ENCODE measurements at places on chromosomes 11 and 22.

GRCh38 chr11:124867700-124868099 lies 2.5 kb downstream of the ROBO3 start:
- no peak for DNase-seq

GRCh38 chr11:126459691-126460281 lies 104.3 kb downstream of the ST3GAL4 start:
- no peak for DNase-seq

DNA sequence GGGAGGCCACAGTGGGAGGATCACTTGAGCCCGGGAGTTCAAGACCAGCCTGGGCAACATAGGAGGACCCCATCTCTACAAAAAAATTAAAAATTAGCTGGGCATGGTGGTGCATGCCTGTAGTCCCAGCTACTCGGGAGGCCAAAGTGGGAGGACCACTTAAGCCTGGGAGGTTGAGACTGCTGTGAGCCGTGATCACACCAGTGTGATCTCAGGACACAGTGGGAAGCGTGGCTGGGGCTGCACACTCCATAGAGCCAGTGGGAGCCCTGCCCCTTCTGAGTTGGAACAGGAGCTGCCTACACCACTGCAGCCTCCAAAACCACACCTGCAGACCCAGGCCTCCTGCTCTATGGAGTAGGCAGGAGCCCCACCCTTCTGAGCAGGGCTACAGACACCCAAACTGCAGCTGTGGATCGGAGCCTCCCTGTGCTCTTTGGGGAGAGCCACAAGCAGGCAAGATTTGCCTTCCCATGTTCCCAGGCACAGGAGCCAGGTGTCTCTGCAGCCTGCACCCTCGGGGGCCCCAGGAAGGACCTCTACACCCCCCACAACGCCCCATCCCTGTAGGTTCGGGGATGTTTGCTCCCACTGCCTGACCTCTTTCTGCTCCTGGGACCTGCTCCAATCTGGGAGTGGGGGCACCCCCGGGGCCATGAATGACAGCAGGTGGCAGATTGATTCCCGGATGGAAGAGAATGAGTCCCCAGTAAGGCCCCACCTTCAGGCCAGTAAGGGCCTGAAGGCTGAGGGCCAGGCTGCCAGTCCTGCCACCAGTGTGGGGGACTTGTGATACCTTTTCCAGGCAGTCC lies 245.4 kb downstream of the BUD13 start:
- DNase-seq = no peak

- no peak for DNase-seq
Observed at GRCh38 chr11:1893581-1894359, 2.1 kb upstream of the PRR33 start.

GRCh38 chr11:95076416-95076815 lies 9.7 kb downstream of the SRSF8 start:
- DNase-seq = no peak

GRCh38 chr11:110079726-110080125 lies 13.5 kb upstream of the ZC3H12C start:
- DNase-seq = no peak

DNA sequence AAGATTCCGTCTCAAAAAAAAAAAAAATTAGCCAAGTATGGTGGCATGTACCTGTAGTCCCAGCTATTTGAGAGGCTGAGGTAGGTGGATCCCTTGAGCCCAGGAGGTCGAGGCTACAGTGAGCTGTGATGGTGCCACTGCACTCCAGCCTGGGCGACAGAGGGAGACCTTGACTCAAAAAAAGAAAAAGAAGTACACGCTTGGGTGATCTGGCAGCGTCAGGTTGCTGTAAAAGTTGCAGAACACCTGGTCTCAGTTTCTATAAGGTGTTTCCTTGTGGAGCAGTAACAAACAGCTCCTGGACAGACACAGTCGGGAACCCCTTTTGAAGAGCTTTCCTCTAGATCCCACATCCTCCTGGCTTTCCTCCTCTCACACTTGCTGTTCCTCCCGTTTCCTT lies 45.8 kb downstream of the SCGB1A1 start:
- DNase-seq = no peak

GRCh38 chr11:6387811-6388599 lies 2.3 kb upstream of the SMPD1 start:
- DNase-seq = no peak
